GM12865 (cell line): ENCODE measurements at places on chromosomes 7 and 10.
A peak's percentile ranks its signal among the peaks of the same experiment; 100 is the strongest.

DNA sequence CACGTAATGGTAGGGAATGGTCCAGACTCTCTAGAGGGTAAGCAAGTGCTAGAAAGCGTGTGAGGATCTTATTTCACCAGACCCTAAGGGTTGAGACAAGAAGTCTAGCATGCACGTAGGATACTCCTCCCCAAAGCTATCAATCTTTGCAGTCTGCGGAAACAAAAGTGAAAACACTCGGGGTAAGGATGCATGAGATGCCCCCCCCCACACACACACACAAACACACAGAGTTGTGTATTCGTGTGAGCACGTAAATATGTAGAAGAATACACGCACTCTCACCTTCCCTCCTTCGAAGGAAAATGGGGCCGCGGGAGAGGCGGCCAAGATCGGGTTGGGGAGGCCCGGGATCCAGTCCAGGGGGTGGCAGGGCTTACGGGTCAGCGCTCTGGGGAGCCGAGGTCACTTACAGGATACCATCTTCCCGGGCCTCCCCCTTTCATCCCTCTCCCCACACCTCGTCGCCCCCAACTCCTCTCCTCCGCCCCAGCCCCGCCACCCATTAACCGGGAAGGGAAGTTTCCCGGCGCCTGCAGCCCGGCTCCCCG lies 455 bp downstream of the CUL2 start:
- DNase-seq = peak; percentile 58

GRCh38 chr10:23643111-23643780 lies 204.4 kb downstream of the OTUD1 start:
- no peak for DNase-seq

DNA sequence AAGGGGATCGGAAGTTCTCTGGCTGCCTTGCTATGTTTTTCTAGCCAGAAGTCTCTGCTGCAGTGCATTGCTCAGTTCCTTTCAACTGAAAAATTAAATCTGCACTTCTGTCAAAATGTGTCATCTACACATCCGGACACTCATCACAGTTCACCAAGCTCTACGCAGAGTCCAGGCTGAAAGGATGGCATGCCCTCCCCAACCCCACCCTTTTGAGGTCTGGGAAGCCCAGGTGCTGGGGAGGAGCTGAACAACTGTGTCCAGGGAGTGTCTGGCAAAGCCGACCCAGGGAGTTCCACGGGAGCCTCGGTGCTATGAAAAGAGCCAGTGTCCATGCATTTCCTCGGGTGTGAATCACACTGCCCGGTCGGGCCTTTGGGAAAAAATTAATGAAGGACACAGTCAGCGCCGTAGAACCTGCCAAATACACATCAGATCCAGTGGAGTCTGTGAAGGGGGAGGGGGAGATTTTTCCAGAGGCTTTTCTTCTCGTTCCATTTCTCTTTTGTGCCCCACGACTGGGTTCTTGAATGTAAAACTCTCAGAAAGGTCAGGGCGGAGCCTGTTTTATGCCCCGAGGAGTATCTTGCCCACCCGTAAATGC lies 757 bp upstream of the PALS2 start:
- DNase-seq = peak; percentile 26

DNA sequence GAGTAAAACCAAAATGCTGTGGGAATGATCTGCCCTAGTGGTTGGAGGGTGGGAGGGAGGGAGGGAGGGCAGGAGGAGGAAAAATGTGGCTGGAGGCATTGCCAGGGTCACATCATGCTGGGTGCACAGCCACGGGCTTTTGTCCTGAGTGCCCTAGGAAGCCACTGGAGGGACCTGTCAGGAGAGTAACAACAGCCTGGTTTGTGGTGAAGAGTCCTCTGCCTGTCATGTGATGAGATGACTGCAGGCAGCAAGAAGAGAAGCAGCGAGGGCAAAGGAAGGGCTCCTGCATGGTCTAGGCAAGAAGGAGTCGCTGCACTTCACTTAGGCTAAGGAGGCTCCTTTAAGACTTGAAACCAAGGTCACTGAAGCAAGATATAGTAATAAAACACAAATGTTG lies 65.6 kb downstream of the PKD1L1 start:
- no peak for DNase-seq

DNA sequence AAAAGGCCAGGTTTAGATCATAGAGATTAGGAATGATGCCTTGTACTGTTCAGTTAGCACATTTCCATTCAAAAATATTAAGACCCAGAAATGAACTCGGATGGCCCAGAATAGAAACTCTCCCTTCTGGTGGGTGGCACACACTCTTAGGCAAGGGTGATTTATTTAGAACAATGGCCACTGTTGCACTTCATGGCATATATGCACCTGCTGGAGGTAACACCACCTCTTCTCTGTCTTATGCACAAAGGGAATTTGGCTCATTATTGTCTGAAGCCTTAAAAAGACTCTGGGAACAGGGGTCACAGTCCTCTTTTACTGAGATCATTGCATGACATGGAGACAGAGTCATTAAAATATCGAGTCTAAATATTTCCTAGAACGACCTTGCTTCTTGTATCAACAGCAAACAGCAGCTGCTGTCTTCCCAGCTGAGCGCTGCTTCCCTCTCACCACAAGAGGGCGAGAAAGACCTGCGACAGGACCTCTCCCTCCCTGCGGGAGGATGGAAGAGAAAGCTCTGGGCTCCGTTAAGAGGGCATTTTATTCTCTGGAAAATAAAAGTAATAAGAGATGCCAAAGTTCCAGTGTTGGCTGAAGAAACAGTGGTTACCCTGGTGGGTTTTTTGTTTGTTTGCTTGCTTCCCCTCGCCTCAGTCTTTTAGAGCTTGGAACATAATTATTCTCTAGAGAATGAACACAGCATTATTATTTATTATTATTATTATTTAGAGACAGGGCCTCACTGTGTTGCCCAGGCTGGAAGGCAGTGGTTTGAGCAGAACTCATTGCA lies 13.5 kb upstream of the BAMBI start:
- peak; percentile 73 for DNase-seq

DNA sequence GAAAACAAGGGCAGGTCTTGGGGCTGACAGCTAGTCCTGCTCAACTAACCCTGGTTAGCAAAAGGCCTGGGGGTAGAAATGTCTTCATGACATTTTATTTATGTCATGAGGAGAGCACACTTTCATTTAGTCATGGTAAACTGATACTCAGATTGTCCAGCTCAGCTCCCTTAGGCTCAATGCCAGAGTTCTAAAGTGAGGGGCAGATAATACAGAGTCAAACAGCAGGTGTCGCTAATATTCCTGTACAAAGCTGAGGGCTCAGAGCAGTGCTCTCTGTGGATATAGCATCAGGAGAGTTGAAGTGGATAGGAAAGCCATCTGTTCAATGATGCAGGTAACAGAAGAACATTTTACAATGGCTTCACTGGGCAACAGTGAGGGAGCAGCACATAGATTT lies 26.8 kb upstream of the CALCR start:
- no peak for DNase-seq

DNA sequence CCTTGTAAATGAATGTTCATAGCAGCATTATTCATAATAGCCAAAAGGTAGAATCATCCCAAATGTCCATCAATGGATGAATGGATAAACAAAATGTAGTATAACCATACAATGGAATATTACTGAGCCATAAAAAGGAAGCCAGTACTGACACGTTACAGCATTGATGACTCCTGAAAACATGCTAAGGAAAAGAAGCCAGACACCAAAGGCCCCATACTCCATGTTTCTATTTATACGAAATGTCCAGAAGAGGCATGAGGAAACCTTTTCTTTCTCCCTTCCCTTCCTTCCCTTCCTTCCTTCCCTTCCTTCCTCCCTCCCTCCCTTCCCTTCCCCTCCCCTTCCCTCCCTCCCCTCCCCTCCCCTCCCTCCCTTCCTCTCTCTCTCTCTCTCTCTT lies 131.9 kb downstream of the JAZF1 start:
- no peak for DNase-seq

DNA sequence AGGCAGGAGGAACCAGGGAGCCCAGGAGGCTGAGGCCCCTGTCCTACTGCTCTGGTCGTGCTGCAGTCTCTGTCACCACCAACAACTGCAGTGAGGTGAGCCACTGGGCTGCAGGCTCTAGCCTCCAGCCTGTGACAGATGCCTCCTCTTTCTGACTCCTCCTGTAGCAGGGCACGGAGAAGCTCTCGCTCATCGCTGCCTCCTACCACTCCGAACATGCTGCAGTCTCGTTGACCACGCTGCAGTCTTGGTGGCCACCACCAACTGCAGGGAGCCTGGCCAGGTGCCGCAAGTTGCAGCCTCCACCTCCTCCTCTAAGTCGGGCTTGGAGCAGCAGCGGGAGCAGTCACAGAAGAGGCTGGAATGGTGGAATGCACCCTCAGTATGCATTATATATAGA lies 22.1 kb upstream of the VOPP1 start:
- no peak for DNase-seq

GRCh38 chr10:23258516-23258915 lies 66.4 kb downstream of the PTF1A start:
- no peak for DNase-seq

- no peak for DNase-seq
These were observed 182.4 kb downstream of the MYOF start for GRCh38 chr10:93299606-93300287.

GRCh38 chr7:129370812-129371211 lies 63.4 kb upstream of the STRIP2 start:
- DNase-seq = peak; percentile 53

- peak; percentile 54 for DNase-seq
These were observed 106.2 kb downstream of the SNX10 start for GRCh38 chr7:26397796-26398426.

DNA sequence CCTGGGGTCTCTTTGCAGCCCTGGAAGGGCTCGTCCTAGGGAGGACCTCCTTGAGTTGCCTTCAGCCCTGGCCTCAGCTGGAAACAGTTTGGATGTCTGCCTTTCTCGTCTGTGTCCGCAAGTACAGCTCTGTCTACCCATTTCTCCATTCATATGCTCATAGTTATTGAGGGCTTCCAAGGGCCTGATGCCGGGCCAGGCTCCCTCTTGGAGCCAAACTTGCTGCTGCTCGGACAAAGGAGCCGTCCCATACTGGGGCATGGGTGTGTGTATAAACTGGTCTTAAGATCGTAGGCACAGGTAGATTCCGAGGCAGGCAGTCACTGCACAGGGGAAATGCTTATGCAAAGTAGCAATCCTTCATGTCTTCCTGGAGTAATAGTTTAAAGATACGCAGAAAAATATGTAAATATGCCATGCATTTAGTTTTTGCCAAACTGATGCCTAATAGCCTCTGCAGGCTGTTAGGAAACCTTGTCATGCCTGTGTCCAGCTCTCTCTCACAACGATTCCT lies 117.0 kb upstream of the BTBD16 start:
- no peak for DNase-seq

DNA sequence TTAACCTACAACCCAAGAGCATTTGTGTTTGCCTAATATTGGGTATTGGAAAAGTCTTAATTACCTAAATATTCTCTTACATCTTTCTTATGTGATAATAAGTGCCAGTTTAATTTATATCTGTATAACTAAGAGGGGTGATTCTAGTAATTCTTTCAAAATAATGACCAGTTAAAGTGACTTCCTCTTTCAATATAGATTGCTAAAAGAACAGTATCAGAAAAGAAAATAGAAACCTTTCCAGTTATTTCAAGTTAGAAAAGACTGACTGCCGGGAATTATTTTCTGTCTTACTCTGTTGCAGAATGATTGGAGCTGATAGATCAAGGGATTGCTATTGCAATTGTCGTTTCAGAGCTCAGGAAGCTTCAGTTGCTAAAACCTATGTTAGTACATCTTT lies 525.0 kb upstream of the SEMA3D start:
- no peak for DNase-seq

GRCh38 chr10:119414081-119414611 lies 128.4 kb downstream of the RGS10 start:
- DNase-seq = no peak

GRCh38 chr7:80902716-80903308 lies 16.0 kb downstream of the SEMA3C start:
- peak; percentile 3 for DNase-seq

DNA sequence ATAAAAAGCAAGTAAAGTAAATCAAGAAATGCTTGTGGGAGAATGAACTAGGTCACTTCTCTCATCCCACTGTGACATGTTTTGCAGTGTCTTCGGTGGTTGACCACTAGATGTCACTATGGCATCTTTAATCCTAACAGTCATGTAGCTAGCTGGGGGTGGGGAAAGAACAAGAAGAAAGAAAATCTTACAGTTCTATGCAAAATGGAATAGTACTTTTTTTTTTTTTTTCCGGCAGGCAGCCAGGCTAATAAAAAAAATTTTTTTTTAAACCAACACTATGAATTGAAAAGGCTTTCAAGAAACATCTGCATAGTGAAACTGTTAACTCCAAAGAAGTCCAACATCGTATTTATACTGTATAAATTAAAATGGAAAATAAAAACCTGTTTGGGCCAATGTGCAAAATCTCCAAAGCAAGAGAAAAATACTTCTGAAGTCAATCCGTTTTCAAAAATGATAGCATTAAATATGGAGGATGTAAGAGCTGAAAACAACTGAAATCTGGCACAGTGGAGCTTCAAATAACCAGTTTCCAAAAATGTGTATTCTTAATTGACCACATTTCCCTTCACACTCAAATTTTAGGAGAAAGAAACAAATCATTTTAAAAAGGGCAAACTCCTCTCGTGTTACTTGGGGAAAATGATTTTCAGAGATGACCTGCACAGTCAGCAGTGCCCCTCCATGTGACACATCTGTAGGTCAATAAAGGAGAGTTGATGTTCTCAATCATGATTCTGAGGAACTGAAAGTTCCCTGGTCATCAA lies 38.5 kb downstream of the CDK1 start:
- DNase-seq = peak; percentile 75

DNA sequence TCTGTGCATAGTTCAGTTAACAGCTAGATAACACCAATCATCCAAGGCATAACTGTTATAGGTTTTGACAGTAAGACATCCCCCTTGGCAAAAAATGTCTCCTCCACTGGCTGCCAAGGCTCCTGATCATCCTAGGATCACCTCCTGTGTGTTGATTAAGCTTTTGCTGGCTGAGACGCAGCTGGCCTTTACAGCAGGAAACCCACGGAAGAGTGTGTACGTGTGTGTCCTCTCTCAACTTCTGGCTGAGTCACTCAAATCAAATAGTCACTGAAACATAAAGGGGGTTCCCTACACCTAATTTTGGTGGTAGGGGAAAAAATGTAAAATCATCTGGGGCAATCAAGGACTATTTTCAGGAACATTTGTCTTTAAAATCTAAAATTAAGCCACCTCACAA lies 208.8 kb downstream of the CTNNA3 start:
- DNase-seq = no peak

DNA sequence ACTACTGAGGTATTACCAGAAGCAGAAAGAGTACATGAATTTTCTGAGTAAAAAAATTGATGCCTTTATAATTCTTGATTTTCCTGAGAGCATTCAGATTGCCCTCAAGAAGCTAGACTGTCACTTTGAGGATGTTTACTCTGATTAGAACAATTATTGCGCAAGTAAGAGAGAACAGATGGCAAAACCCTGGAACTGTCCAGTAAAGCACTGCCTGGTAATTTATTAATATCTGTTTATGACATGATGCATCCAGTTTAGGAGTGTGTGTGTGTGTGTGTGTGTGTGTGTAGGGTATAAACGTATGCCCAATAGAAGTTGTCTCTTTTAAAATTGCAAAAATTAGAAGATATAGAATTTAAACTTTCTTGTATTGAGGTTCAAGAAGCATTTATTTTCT lies 379.7 kb downstream of the PHTF2 start:
- no peak for DNase-seq

GRCh38 chr7:108003599-108003935 lies 606 bp upstream of the LAMB1 start:
- DNase-seq = no peak

- peak; percentile 96 for DNase-seq
These were observed 11.7 kb downstream of the HSPB1 start for GRCh38 chr7:76314042-76314721.
